Fibroblast of gingiva (primary cell): ENCODE measurements at places on chromosomes 13 and 19.

GRCh38 chr19:16605115-16605514 lies 22.9 kb downstream of the MED26 start:
- no peak for DNase-seq

GRCh38 chr13:110929104-110929777 lies 14.4 kb upstream of the ANKRD10 start:
- no peak for DNase-seq

DNA sequence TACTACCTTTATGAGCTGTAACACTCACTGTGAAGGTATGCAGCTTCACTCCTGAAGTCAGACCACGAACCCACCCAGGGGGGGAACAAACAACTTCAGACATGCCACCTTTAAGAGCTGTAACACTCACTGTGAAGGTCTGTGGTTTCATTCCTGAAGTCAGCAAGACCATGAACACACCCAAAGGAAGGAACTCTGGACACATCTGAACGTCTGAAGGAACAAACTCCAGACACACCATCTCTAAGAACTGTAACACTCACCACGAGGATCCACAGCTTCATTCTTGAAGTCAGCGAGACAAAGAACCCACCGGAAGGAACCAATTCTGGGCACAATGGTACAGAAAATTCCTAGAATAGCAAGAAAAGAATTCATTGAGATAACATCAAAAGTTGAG lies 1796.5 kb upstream of the MIR17HG start:
- DNase-seq = no peak

- no peak for DNase-seq
Observed at GRCh38 chr19:46270521-46271256, 26.2 kb upstream of the HIF3A start.

DNA sequence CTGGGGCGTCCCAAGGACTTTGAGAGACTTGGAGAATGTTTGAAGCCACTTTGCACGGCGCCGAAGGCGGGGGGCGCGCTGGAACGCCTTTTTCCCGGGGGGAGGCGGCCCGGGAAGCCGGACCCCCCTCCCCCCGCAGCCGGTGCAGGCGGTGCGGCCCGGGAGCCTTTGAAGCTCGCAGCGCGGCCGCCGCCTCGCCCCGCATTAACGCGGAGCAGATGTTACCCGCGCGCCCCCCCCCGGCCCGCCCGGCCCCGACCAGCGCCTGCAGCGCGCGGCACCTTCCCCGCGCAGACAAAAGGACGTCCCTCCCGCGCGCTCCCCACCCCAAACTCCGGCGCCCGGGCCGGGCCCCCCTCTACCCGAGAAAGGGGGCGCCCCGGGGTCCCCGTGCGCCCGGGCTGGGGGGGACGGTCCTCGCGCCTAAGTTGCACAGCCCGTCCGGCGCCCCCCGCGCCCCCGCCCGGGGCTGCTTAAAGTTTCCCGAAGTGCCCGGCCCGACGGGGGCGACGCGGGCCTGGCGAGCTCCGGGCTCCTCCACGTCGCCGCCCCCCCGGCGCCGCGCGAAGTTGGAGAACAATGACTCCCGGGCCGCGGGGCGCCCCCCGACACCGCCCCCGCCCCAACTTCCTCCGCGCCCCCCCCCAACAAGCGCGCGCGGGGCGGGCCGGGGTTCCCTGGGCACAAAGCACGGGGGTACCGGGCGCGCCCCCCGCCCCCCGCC lies 685 bp downstream of the TCF3 start:
- DNase-seq = peak; percentile 39

DNA sequence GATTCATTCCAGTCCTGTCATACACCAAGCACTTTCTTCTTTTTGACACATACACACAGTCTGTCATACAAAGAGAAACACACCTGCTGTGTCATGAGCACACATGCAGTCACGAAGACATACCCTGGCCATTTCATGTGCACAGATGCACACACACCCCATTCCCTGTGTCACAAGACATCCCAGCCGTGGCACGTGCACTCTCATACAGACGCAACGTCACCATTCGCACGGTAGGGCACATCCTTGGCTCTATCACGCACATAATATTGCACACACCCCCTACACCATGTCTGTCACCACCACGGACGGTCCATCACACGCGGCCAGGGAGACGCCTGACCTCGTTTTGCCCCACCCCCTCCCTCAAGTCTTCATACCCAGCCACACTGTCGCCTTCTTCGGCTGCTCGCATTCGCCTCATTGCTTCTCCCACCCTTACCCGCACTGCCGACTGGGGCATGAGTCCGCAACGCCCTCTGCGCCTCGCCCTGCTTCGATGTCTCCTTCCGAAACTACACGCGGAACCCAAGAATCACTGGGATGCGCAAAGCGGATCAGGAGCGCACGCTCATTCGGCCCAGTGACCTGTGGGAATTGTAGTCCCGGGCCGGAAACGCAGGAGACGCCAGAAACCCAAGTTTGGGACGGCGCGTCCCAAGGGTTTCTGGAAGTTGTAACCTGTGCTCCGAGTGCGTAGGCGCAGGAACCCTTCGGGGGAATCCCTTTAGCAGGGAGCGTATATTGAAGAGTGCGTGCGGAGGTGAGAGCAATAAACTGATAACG lies 6.8 kb upstream of the ZNF283 start:
- peak; percentile 34 for DNase-seq

DNA sequence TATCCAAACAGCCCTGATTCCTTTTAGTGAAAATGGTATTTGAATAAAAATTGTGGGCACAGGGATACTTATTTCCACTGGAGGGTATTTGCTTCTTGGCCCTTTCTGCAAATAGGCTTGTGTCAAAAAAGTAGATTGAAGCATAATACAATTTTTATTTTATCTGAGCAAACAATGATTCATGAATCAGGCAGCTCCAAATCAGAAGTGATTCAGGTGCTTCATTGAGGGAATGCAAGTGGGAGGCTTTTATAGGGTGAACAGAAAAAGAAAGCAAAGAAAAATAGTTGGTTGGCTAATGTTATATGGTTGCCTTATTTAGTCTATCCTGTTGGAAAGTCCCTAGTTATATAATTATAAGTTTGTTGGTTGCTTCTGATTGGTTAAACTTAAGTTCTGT lies 117.9 kb downstream of the ITGBL1 start:
- DNase-seq = no peak

DNA sequence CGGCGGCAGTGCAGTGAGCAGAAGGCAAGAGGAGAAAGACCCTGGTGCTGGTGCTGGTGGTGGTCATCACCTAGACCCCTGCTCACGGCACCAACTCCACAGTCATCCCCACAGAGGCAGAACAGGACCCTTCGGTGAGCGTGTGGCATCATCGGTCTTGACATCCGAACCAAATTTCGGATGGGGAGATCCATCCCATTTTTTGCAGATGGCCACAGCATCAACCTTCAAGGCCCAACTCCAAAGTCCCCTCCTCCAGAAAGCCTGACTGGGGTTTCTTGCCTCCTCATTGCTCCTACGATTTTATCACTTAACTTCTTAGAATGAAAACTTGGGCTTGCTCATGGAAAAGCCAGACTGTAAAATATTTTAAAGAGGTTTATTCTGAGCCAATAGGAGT lies 8.7 kb upstream of the KLK12 start:
- no peak for DNase-seq

- DNase-seq = peak; percentile 2
Observed at GRCh38 chr13:103876571-103876970, 810.4 kb upstream of the SLC10A2 start.

DNA sequence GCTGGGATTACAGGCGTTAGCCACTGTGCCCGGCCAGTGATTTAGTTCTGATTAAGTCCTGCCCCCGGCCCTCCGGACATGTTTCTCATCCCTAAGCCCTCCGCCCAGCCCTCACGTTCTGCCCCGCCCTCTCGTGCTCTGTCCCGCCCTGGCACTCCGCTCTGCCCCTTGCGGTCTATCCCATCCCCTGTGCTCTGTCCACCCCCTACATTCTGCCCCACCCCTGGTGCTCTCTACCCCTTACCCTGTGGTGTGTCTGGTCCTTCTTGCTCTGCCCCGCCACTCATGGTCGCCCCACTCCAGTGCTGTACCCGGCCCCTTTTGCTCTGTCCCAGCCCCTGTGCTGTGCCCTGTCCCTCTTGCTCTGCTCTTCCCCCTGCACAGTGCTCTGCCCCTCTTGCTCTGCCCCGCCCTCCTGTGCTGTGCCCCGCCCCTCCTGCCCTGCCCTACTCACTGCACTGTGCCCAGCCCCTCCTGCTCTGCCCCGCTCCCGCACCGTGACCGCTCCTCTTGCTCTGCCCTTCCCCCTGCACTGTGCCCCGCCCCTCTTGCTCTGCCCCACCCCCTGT lies 3.0 kb downstream of the GTPBP3 start:
- no peak for DNase-seq

- DNase-seq = no peak
Observed at GRCh38 chr19:35000338-35000646, 169 bp downstream of the GRAMD1A start.

GRCh38 chr13:59960683-59961082 lies 203.0 kb downstream of the DIAPH3 start:
- DNase-seq = peak; percentile 3

DNA sequence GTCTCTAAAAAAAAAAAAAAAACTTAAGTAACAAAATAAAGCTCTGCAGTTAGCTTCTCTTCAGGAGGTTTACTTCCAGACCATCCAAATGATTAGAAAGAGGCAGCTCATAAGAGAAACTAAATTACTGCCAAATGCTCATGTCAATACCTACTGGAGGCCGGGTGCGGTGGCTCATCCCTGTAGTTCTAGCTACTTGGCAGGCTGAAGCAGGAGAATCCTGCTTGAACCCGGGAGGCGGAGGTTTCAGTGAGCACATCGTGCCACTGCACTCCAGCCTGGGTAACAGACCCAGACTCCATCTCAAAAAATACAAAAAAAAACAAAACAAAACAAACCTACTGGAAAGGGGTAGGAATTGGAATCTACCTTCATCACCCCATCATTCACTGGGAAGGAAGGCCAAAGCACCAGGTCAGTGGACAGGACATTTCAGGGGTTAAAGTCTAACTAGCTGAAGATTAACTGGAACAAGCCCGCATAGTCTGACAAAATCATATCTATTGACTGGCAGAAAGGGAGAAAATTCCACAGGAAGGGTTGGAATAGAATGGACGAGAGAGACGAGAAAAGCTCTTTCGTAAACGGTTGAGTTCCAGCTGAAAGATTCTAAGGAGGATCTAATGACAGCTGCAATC lies 1.3 kb downstream of the ZFP14 start:
- DNase-seq = no peak

GRCh38 chr13:45333251-45333976 lies 7.6 kb downstream of the TPT1 start:
- DNase-seq = no peak

DNA sequence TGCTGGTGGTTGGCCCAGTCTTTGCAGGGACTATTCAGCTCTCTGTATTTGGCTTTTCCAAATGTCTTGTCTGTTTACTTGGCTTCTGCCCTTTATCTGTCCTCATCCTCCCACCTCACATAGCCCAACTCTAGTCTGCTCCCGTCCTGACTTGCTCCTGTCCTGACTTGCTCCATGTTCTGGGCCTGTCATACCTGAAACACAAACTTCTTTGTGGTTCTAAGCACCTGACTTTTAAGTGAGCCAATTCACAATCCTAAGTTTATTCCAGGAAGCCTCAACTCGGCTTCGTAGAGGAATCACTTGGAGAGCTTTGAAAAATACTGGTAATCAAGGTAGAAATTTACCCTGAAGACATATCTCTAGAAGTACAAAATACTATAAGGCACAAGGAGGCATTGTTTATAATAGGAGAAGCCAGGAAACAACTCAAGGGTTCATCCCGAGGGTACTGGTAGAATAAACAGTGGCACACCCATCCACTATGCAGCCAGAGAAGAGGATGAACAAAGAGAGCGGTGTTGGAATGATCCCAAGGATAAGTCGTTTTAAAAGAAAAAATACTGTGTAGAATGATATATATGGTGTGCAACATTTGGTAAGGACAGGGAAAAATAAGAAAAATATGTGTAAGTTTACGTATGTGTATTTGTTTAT lies 284.5 kb downstream of the FGF14 start:
- no peak for DNase-seq

GRCh38 chr13:20969182-20969581 lies 66.6 kb upstream of the XPO4 start:
- no peak for DNase-seq

DNA sequence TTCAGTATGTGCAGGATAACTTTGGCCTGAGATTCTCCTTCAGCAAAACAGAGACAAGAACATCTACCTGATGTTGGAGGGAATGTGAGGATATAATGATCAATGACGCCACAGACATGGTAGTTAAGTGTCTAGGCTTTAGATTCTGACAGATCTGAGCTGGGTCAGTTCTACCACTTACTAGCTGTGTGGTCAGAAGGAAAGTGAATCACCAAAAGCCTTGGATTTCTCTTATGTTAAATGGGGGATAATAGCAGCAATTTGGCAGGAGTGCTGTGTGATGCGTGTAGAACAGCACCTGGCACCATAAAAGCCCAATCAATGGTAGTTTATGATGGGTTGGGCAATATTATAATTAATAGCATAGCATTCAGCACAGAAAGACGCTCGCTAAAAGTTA lies 41.7 kb downstream of the RXFP2 start:
- DNase-seq = no peak

- DNase-seq = no peak
Observed at GRCh38 chr19:5020368-5020767, 51.5 kb downstream of the KDM4B start.

DNA sequence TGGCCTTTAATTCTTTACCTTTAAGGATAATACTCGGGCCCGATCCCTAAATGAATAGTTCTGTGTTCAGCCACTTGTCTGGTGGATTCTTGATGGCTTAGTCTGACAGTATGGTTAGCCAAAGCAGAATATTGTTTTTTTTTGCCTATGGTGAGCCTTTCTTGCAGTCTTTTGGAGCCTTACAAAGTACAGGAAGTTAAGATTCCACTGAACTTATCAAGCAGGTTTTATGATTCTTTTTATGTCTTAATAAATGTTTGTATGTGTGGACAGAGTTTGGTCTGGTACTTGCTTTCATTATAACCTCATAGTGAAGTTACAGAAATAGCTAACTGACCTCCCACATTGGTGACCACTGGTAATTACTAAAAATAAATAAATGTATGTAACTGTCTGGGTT lies 17.1 kb downstream of the PCCA start:
- no peak for DNase-seq

GRCh38 chr19:447816-448560 lies 12.8 kb downstream of the SHC2 start:
- no peak for DNase-seq

GRCh38 chr13:34708566-34709313 lies 233.3 kb upstream of the NBEA start:
- no peak for DNase-seq

GRCh38 chr19:19821366-19821951 lies at the start of gene ZNF506:
TSS of gene ZNF506 (minus strand) at chr19:19821750. CDS start at chr19:19821603, 147 bp downstream.
- peak; percentile 96 for DNase-seq

GRCh38 chr19:12891553-12892021 lies 627 bp downstream of the GCDH start:
- no peak for DNase-seq

- no peak for DNase-seq
Observed at GRCh38 chr19:30163663-30164062, 208.5 kb upstream of the ZNF536 start.

DNA sequence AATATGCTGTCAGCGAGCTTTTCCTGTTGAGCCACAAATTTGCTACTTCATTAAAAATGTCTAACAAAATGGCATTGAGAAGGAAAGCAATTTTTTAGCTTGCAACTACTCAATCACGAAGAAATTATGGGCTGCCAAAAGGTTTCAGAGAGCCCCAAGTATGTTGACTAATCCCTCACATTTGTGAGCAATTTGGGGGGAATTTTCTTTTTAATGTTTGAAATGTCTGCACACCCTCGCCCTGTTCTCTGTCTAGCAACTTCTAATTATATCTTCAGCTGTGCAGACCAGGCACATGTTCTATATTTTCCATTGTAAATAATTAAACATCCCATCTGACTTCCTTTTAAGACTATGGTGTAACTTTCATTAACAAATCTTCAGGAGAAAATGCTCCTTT lies 192.9 kb downstream of the DCT start:
- DNase-seq = no peak

GRCh38 chr13:26855921-26856320 lies 95.3 kb upstream of the GPR12 start:
- DNase-seq = no peak
